ENCODE measurements at places on chromosomes 4 and X.

DNA sequence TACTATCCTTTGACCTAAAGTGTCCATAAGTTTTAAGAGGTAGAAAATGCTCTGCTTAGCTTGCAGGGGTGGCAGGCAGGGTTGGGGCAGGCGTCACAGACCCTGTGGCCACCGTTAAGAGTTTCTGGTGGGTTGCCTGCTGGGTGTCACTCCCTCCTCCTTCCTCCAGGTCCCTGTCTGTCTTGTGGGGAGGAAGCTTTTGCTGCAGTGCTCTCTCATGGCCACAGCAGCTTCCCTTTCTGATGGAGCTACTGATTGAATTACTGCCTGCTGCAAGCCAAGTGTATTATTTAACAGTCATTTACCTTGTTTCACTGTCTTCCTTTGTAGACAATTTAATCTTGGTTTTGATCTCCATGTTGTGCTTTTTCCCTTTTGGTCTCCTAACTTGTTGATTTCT lies 384.6 kb downstream of the IDS start:
- DNase-seq = no peak

GRCh38 chrX:69996113-69996468 lies 53.6 kb downstream of the AWAT2 start:
- DNase-seq = no peak

DNA sequence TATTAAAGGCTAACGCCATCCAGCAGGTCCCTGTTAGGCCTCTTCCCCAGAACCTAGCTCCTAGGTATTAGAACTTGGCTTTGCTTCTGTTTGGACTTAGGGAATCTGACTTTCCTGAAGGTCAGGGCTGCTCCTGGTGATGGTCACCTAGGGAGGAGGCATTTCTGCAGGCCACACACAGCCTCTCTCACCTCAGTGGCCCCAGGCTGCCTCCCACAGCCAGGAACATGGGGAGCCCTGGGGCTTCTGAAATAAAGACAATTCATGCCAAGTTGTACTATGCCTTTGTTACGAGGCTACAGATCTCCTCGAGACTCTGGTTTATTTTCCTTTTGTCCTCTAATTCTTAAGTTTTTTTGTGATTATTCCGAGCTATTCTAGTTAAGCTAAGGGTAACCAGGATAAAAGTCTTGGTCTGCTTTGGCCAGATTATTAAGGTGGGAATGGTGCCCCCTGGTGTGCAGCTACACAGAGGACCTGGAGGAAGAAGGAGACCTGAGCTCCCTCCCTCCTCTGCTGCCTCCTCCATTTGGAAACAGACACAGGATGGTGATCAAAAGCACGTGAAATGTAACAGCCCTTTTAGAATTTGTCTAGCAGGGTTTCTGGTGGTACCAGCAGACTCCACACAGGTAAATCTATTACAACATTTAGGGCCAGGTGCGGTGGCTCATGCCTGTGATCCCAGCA lies 131.0 kb downstream of the DCLK2 start:
- no peak for DNase-seq

DNA sequence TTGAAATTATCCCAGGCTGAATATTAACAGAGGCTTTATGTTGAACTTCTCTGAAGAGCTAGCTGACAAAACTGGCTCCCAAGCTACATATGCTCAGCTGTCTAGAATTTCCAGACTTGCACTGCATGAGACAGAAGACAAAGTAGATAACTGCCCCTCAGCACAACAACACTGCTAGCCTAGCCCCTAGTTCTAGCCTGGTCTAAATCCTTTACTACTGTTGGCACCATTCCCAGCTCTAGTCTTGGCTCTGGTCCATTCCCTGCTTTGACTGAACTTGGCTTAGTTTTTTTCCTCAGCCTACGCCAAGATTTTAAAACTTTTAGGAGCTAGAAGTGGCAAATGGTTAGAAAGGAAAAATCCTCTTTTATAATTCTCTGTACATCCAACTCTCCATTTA lies 7.6 kb upstream of the OPHN1 start:
- DNase-seq = no peak

GRCh38 chr4:85210353-85210752 lies 243.9 kb upstream of the WDFY3 start:
- no peak for DNase-seq

All from stimulated activated CD8-positive, alpha-beta memory T cell treated with anti-CD3 and anti-CD28 coated beads, Interleukin-4, amount 100 ng/mL, for 4 hours (primary cell).